Naive thymus-derived CD4-positive, alpha-beta T cell (primary cell): ENCODE measurements at places on chromosomes 4 and X. TPM values are rescaled to one million over a fixed set of nuclear protein-coding genes. Genes with fewer than 3 reads are reported as not detected.

- no peak for DNase-seq
Observed at GRCh38 chr4:54643958-54644751, 13.6 kb upstream of the KIT start.

DNA sequence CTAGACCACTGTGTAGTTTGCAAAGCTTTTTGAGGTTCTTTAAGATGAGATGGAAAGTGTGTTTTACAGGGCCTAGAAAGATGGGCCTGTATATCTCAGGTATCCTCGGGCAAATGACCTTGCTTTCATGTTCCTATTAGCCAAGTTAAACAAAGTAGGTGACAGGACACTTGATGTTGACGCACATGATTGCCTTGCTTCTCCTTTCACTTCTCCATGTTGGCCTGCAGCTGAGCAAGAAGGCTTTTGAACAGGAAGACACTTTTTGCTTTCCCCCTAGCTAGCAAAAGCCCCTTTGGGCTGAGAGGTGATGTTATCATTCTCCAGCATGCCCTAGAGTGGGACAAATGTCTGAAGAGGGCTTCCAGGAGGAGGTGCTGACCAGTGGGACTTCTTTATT lies 202.1 kb downstream of the GPC3 start:
- DNase-seq: no peak

- no peak for DNase-seq
Observed at GRCh38 chrX:37906357-37906756, 59.0 kb upstream of the DYNLT3 start.

DNA sequence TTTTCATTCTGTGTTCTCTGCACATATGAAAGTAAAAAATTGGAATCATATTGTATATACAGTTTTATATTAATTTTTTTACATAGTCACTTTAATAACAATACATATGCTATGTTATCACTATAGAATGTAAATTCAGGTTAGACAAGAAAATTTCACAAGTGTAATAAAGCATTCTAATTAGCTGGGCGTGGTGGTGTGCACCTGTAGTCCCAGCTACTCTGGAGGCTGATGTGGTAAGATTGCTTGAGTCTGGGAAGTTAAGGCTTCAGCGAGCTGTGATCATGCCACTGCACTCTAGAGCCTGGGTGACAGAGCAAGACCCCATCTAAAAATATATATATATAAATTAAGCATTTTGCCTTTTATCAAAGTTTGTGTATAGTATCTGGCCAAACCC lies 95.7 kb downstream of the ANXA3 start:
- DNase-seq: no peak

GRCh38 chr4:142405695-142406498 lies 440.2 kb downstream of the INPP4B start:
- no peak for DNase-seq

DNA sequence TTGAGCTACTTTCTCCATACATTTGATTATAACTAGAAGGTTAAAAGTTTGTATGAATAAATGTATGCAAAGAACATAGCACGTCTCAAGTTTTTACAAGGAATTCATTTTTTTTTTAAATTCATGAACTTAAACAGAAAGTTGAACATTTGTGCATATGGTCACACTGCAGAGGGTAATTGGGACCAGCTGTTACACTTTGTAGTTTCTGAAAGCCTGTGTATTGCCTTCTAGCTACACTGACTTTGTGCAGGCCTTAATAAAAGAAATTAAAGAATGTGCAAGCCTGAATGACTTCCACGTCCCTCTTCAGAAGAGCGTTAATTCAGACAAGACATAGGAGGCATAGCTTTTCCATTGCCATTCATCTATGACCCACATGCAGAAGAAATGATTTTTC lies 153.1 kb upstream of the PCDH18 start:
- no peak for DNase-seq

DNA sequence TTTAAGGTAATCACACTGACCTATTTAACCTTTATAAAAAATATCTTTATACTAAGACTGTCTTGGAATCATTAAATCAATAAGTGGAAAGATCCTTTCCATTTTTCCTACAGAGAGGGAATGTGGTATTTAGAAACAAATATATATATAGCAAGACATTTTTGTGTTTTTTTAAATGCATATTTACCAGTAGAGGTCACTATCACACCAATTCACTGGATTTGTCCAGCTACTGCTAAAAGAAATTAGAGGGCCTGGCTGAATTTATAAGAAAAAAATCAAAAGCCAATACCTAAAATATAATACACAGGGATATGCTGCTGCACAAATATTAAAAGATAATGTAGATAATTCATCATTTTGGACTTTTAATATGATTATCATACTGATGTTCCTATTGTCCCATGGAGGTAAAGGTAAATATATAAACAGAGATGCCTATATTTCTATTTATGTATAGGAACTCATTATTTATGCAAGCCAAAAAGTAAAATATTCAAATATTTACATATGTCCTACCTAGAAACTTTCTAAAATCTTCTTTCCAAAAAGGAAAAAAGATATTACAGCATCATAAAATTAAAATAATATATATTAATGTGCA lies 69.5 kb downstream of the PDE5A start:
- no peak for DNase-seq

DNA sequence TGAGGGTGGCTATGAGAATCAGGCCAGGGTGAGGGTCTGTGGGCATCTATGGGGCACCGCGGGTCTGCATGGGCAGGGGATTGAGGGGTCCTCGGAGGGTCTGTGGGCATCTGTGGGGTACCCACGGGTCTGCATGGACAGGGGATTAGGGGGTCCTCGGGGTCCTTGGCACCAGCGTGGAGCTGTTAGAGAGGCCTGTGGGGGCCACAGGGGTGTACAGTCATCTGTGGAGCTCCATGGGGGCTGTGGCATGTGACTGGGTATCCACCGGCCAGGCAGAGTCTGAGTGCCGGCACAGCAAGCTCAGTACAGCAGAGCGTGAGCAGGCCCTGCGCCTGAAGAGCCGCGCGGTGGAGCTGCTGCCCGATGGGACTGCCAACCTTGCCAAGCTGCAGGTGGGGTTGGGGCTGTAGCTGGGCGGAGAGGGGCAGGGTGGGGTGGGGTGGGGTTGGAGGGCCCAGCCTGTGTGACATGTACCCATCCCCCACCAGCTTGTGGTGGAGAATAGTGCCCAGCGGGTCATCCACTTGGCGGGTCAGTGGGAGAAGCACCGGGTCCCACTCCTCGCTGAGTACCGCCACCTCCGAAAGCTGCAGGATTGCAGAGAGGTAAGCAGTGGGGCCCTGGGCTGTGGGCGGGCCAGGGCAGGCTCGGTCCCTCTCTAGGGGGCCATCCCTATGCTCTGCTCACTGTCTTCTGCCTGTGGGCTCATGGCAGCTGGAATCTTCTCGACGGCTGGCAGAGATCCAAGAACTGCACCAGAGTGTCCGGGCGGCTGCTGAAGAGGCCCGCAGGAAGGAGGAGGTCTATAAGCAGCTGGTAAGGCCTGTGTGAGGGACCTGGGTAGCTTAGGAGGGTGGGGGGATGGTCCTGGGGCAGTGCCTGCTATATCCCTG lies 12.9 kb downstream of the CCDC22 start:
- DNase-seq: no peak

GRCh38 chr4:127327491-127327890 lies 305.3 kb upstream of the INTU start:
- DNase-seq: no peak

GRCh38 chrX:145817331-145818185 lies at the start of gene SLITRK2:
Gene SLITRK2, plus strand, starts transcription at chrX:145817829. Its CDS starts 4,597 bp downstream, at chrX:145822426.
- DNase-seq: no peak

GRCh38 chr4:105277702-105278101 lies 131.0 kb downstream of the TET2 start:
- no peak for DNase-seq

DNA sequence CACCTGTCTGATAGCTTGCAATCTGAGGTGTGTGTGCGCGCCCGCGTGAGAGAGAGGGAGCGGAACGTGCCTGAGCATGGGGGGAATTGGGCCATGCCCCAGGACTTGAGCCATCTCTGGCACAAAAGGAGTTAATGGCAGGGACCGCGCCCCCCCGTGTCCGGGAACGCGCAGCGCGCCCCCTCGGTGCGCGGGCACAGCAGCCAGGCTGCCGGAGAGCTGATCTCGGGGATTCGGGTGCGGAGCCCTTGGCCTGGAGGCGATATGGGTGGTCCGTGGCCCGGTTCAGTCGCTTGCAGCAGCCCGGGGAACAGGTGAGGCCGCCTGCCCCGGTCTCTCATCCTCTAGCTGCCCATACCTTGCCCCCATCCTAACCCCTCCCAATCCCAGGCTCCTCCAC lies at the start of gene NLGN3:
TSS of gene NLGN3 (plus strand) at position 191 of the 400 bp plus-strand sequence. CDS start 2,909 bp downstream, outside the sequence.
- DNase-seq: no peak

GRCh38 chr4:43766648-43767047 lies 682.0 kb downstream of the KCTD8 start:
- DNase-seq: no peak

GRCh38 chr4:87950936-87951511 lies 24.5 kb upstream of the SPP1 start:
- DNase-seq: no peak

DNA sequence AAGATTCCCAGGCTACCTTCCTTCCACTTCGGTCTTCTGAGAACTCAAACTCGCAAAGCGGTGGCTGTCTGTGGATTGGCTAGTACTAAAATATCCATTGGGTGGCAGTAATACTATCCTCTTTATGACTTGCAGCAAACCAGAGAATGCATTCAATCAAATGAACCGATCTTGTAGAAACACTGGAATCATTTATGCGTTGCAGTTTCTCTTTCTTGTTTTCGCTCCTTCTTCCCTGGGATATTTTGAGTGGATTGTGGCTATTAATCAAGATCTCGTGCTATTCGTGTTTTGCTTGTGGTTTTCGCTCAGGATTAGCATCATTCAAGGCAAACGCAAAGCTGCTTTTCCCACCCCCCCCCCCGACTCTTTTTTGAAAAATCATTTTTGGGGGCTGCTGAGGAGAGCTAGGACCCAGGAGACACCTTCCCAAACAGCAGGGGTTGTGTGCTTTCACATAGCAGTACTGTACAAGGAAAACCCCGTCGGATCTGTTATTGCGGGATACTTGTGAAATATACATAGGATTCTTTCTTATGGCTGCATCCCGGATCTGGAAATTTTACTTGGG lies at the start of gene IL1RAPL1:
TSS of gene IL1RAPL1 (plus strand) at position 466 of the 571 bp plus-strand sequence.
- no peak for DNase-seq

GRCh38 chr4:40750461-40751258 lies 905 bp downstream of the NSUN7 start:
- DNase-seq: no peak

GRCh38 chr4:180617196-180617595 lies 1626.0 kb upstream of the TENM3 start:
- DNase-seq: no peak

DNA sequence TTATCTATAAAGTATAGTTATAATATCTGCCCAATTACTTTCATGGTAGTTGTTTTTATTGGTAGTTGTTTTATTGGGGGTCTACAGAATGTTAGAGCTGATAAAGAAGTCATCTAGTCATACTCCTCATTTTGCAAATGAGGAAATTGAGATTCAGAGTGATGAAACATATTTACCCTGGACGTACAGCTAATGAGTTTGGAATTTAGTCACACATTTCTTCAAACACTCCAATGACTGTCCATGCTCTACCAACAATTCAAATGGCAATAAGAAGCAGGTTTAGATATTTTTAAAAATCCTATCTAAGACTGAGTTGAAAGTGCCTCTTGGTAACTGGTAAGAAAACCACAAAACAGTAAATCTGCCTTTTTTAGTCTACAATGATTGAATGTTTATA lies 98.2 kb downstream of the MAGEC1 start:
- no peak for DNase-seq

GRCh38 chrX:44415639-44416386 lies 72.3 kb upstream of the EFHC2 start:
- DNase-seq: no peak

DNA sequence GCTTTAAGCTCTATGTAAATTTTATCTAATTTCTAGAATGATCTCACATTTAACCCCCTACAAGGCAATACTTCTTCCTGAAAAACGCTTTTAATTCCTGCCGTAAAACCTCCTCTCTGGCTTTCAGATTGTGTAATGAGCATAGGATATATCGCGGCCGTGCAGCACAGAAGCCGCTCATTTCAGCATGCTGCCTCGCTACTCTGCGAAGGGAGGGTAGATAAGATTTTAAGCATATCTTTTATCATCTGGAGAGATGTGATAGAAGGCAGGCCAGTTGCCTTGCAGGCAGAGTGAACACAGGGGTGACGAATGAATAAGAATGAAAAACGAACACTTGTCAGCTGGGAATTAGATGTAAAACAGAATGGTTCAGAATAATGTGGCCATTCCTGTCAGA lies 265.5 kb downstream of the UNC5C start:
- DNase-seq: no peak

DNA sequence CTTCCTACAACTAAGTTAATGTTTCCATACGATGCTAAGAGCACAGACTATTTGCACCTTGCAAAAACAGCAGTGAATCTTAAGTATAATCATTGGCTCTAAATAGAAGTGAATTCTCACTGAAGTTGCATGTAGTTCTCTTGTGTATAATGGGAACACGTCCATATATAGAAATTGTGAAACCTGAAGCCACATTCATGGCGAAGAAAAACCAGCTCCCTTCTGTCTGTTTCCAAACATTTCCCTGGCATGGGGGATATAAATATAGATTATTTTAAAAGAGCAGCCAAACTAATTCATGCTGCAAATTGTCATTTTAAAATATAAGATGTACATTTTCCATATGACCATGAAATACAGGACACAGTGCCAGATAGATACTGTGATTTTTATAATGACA lies 71.1 kb downstream of the TRAM1L1 start:
- no peak for DNase-seq

- DNase-seq: no peak
Observed at GRCh38 chr4:188657365-188657764, 518.1 kb downstream of the TRIML1 start.

- DNase-seq: no peak
Observed at GRCh38 chrX:110795645-110796406, at the start of gene CHRDL1. Gene CHRDL1, minus strand, starts transcription at chrX:110795817. Its CDS starts 3,636 bp downstream, at chrX:110792181.

GRCh38 chrX:55011294-55011693 lies 11.1 kb downstream of the APEX2 start:
- no peak for DNase-seq

Gene PRKG2
- 2.8 TPM for total RNA-seq

Gene CLNK
- total RNA-seq: 0.22 TPM in 1 of 2 replicates, not detected in the other

Gene ETDA
- not detected in 2 replicates for total RNA-seq

Gene PHKA1
- 0.24 TPM for total RNA-seq

Gene IL15
- 2.7 TPM for total RNA-seq

Gene CWH43
- total RNA-seq: not detected

Gene MAGEA4
- total RNA-seq: not detected

Gene USP17L10
- total RNA-seq: not detected

Gene GPM6B
- total RNA-seq: not detected

Gene APELA
- not detected for total RNA-seq
